Vagina (tissue), 2 donors: ENCODE measurements at places on chromosomes 16 and 17.

- H3K4me1 ChIP-seq, result peaks cover 17% of the 10 kb centered on the region
- peak within 1 kb of the TSS; percentile 81 for H3K27ac ChIP-seq
- peak within 1 kb of the TSS; percentile 49 for H3K4me3 ChIP-seq
- no peaks in the 10 kb centered on the region for H3K36me3 ChIP-seq
- H3K27me3 ChIP-seq, result no peaks in the 10 kb centered on the region
- no peak for DNase-seq
These were observed at the start of gene MT1E for GRCh38 chr16:56625140-56625942. Gene MT1E, plus strand, starts transcription at chr16:56625781. Its CDS starts 71 bp downstream, at chr16:56625852.

DNA sequence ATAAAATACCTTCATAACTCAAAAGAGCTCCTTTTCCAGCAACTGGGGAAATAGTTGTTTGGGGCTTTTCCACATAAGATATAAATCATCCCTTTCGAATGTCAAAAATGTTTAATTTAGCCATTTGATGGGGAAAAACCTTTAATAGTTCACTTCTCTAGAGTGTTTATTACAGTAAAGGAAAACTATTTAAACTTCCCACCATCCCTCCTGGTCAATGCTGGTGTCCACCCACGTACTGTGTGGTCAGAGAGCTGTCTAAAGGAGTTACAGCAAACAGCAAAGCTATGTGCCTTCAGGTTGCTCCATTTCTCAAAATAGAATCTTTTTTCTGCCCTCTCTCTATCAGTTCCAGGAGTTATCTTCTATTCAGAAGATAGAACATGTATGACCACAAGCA lies 33.5 kb downstream of the KANSL1 start:
- no peak for DNase-seq
- no peak overlapping the region for H3K27ac ChIP-seq
- no peaks in the 10 kb centered on the region for H3K36me3 ChIP-seq
- peaks cover 93% of the 10 kb centered on the region for H3K4me1 ChIP-seq

GRCh38 chr16:51382211-51382610 lies 231.1 kb upstream of the SALL1 start:
- H3K27ac ChIP-seq, result no peak overlapping the region
- H3K4me3 ChIP-seq, result no peak overlapping the region
- no peaks in the 10 kb centered on the region for H3K36me3 ChIP-seq
- no peaks in the 10 kb centered on the region for H3K4me1 ChIP-seq
- DNase-seq, result no peak

- no peak for DNase-seq
- no peaks in the 10 kb centered on the region for H3K36me3 ChIP-seq
- H3K27ac ChIP-seq, result no peak overlapping the region
- H3K4me1 ChIP-seq, result peaks cover 15% of the 10 kb centered on the region
These were observed 6.1 kb downstream of the DNAI2 start for GRCh38 chr17:74280093-74280513.

- no peaks in the 10 kb centered on the region for H3K27me3 ChIP-seq
- H3K4me3 ChIP-seq, result no peak overlapping the region
- DNase-seq, result no peak
- H3K27ac ChIP-seq, result no peak overlapping the region
- no peaks in the 10 kb centered on the region for H3K4me1 ChIP-seq
- H3K36me3 ChIP-seq, result no peaks in the 10 kb centered on the region
These were observed 34.0 kb downstream of the ITGB3 start for GRCh38 chr17:47287639-47288038.

DNA sequence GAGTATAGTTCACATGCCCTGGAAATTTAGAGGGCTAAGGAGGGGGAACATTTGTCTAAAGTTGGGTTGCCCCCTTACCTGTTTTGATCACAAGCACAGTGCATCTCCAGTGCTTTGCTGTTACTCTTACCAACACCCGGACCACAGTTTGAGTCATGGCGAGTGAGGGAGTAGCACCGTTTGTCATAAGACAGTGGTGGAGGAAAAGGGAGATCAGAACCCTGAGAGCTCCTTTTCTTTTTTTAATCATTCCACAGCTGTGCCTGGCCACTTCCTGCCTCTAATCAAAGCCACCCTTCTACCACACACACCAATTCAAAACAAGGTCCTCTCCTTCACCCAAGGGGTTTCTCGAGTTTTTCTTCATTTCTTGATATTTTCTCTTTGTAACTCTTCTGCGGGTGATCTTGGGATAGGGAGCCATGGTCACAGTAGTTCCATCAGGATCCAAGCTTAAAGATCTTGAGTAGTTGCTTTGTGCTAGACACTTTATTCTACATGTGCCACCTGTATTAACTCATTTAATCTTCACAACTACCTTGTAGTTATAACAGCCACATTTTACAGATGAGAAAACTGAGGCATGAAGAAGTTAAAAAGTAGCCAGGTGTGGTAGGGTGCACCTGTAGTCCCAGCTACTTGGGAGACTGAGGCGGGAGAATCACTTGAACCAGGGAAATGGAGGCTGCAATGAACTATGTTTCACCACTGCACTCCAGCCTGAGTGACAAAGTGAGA lies 5.0 kb upstream of the MYL4 start:
- peaks cover 18% of the 10 kb centered on the region for H3K4me1 ChIP-seq
- no peak for DNase-seq
- peak overlapping the region; percentile 45 for H3K27ac ChIP-seq
- H3K36me3 ChIP-seq, result no peaks in the 10 kb centered on the region
- no peak overlapping the region for H3K4me3 ChIP-seq
- H3K27me3 ChIP-seq, result no peaks in the 10 kb centered on the region

- no peak overlapping the region for H3K4me3 ChIP-seq
- DNase-seq, result no peak
- H3K27ac ChIP-seq, result no peak overlapping the region
- H3K4me1 ChIP-seq, result no peaks in the 10 kb centered on the region
- no peaks in the 10 kb centered on the region for H3K27me3 ChIP-seq
- H3K36me3 ChIP-seq, result no peaks in the 10 kb centered on the region
These were observed 8.6 kb upstream of the MYH2 start for GRCh38 chr17:10558049-10558448.

GRCh38 chr17:2214047-2214928 lies 89.3 kb downstream of the SMG6 start:
- H3K4me3 ChIP-seq, result no peak overlapping the region
- no peaks in the 10 kb centered on the region for H3K36me3 ChIP-seq
- no peaks in the 10 kb centered on the region for H3K27me3 ChIP-seq
- no peak for DNase-seq
- H3K27ac ChIP-seq, result peak overlapping the region; percentile 85

DNA sequence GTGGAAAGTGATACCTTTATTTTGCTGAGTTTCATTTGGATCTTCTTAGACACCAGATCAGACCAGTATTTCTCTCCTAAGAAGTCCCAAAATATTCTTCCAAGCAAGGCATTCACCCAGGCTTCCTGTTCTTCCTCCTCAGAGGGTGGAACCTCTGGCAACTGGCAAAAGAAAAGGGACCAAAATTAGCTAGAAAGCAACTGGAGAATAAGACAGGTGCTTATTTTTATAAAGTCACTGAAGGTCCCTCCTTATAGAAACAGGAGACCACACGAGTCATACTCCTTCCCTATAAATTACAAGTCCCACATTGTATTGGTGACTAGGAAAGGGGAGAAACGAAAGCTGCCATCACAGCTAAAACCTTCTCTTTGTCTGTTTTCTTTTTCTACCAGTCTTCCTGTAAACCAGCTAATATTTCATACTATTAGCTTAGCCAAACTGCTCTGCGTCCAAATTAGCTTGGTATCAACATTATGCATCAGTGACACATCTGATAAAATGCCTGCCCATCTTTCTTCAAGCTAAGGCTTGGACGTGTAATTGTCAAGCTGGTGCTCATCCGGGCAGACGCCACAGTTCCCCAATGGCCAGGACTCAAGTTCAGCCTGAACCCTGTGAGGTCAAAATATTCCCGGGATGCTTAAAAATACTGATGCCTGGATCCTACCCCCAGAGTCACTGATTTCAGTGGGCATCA lies 47.5 kb upstream of the ERN1 start:
- DNase-seq, result no peak
- H3K4me3 ChIP-seq, result no peak overlapping the region
- H3K27ac ChIP-seq, result no peak overlapping the region
- no peaks in the 10 kb centered on the region for H3K27me3 ChIP-seq
- H3K36me3 ChIP-seq, result no peaks in the 10 kb centered on the region

- no peak overlapping the region for H3K27ac ChIP-seq
- H3K36me3 ChIP-seq, result no peaks in the 10 kb centered on the region
- no peak overlapping the region for H3K4me3 ChIP-seq
These were observed 129.9 kb downstream of the SDK2 start for GRCh38 chr17:73514146-73514863.

DNA sequence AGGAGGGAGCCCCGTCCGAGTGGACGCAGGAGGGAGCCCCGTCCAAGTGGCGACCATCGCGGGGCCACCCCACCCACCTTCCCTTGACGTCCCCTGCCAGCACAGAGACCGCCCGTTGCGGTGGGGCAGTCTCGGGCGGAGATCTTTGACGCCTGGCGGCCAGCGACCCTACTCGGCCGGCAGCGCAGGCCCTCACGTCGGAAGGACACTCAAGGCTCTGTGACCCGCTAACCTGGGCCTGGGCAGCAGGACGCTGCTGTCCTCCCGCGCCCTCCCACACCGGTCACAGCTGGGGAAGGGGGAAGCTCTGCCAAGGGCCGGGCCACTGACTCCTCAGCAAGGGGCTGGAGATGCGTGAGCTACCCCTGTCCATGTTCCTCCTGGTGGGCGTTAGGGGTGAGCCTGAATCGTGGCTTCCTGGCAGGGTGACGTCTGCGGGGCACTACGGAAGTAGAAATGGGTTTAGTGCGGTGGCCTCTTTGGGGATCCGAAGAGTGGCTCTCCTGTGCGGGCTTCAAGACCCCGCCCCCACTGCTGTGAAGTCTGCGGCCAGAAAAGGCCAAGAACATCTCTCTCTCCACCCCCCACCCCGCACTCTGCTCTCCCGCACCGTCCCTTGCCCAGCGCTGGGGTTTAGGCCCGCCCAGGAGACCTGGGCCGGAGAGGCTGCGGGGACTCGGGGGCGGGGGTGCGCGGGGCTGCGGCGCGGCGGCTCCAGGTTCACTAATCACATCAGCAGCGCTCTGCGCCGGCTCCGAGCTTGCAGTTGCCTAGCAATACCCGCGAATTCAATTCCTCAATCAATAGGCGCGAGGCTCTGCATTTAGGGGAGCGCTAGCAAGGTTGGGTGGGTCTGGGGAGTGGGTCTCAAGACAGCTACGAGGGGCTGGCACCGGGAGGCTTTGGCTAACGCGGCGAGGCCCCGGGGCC lies 5.8 kb downstream of the CBX8 start:
- H3K27me3 ChIP-seq, result peaks cover 28% of the 10 kb centered on the region
- no peak overlapping the region for H3K4me3 ChIP-seq
- no peaks in the 10 kb centered on the region for H3K36me3 ChIP-seq
- H3K4me1 ChIP-seq, result peaks cover 44% of the 10 kb centered on the region
- no peak overlapping the region for H3K27ac ChIP-seq
- DNase-seq, result no peak

DNA sequence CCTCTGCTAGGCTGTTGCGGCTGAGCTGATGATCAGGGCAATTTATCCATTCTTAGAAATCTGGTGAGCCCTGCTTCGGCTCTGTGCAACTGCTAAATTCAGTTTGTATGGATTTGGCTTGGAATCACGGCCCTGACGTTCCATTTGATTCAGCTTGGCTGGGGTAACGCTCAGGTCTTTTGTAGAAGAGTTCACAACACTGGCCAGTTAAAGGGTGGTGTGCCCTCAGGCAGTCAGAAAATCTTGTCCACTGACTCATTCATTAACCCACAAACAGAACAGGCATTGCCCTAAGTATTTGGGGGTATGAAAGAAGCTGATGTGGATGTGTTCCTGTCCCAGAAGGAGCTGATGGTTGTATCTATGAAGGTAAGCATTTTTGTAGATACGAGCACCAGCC lies 53.9 kb downstream of the GNAO1 start:
- H3K4me3 ChIP-seq, result no peak overlapping the region
- peaks cover 17% of the 10 kb centered on the region for H3K4me1 ChIP-seq
- H3K36me3 ChIP-seq, result no peaks in the 10 kb centered on the region
- no peak overlapping the region for H3K27ac ChIP-seq
- no peaks in the 10 kb centered on the region for H3K27me3 ChIP-seq

DNA sequence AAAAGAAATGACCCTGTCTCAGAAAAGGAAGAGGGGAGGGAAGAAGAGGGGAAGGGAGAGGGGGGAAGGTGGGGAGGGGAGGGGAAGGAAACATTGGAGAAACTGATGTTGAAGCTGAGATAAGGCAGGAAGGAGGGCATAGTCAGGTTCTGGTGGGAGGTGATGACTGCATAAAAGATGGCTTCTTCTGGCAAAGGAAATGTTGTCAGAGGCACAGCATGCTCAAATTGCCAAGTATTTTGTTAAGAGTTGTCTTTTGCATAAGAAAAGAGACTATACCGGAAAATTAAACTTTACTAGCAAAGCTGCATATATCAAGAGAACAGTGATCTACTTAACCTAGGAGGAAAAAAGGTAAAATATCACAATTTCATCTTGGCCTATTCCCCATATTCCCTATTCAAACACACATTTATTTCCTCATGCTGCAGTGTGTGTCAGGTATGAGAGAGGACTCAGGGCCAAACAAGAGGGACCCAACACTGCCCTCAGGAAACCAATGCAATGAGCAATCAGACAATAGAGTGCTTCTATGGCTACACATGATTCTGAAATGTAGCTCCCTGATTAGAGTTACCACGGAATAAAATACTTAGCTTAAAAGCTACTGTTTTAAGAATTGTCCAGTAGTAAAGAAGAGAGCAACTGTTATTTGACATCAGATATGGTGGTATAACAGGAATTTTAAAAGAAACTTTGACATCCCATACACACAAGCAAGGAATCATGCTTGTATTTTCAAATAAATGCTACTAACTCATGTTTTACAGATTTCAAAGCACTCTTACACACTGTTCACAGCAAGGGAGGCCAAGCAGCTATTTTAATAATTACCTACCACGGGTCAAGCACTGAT lies 80.9 kb downstream of the PARN start:
- peaks cover 21% of the 10 kb centered on the region for H3K36me3 ChIP-seq
- no peaks in the 10 kb centered on the region for H3K4me1 ChIP-seq
- no peak overlapping the region for H3K27ac ChIP-seq
- DNase-seq, result no peak
